ENCODE measurements at places on chromosomes 3 and 15.
A peak's percentile ranks its signal among the peaks of the same experiment; 100 is the strongest.

GRCh38 chr3:32186097-32186496 lies 52.4 kb upstream of the CMTM8 start:
- DNase-seq: no peak

DNA sequence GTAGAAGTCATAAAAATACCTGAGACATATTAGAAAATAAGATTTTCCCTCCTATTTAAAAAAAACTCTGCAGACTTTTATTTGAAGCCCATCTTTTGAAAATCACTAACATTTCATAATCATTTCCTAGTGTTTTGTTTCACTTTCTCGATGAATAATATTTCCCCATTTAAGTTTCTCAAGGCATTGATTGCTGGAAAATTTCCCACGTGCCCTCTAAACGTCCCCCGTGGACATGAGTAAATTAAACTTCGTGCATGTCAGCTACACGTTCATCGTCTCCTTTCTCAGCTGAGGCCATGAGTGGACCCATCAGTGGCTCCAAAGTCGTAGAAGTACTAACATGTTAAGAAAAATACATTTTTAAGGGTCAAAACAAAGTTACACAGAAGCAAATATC lies 2.0 kb upstream of the TM2D3 start:
- DNase-seq: no peak

GRCh38 chr3:120563356-120564022 lies 32.6 kb upstream of the NDUFB4 start:
- DNase-seq: no peak

DNA sequence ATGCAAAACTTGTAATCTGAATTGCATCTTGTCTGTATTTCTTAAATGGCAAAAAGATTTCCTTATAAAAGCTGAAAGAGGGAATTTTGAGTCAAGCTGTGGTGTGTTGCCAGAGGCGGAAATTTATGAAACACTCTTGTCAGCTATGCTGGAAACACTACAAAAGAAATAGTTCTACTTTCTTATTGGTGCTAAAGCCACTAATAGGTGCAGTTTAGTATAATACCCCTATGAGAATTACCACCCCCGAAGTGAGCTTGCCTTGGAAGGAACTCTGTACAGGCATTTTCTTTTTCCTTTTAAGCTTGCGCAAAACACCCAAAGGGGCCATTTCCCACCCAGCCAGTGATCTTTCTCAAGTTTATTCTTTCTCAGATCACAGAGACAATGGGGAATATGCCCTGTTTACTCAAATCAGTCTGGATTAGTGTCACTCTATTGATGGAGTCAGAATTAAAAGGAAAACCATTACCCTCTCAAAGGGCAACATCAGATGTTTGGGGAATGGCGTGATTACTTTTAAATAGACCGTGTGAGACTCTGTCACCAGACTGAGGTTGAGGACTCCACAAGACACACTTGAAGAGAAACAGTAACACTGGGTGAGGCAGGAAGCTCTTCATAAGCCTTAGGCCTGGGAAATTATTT lies 166.0 kb downstream of the TP63 start:
- DNase-seq: no peak

- DNase-seq: peak; percentile 28
Measured at GRCh38 chr15:42371096-42371495, 11.8 kb downstream of the CAPN3 start.

- DNase-seq: no peak
Measured at GRCh38 chr3:62644493-62644892, 230.7 kb downstream of the CADPS start.

GRCh38 chr15:56598991-56599390 lies 134.1 kb upstream of the MNS1 start:
- DNase-seq: no peak

Data from KBM-7 (cell line).